ENCODE measurements at places on chromosomes 11 and 22.

DNA sequence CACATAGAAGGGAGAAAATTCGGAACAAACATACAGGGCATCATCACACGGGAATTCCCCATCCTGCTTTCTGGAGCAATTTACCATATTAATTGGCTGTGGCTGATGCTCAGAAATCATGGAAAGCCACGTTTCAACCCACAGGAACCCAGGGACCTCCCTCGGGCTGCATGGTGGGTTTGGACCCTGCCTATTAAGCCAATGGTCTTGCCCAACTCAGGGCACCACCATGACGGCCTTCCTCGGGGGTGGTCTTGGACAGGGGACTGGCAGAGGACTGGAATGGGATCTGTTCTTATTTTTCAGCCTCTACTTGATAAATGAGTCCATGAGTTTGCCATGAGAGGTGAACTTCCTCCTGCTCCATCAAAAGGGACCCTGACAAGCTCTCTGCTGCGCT, 374.0 kb downstream of the SHANK2 start:
- no peak for DNase-seq

GRCh38 chr11:94521684-94522083, 9.4 kb downstream of the C11orf97 start:
- DNase-seq = no peak

- DNase-seq = no peak
These were observed 148.2 kb upstream of the SNX19 start for GRCh38 chr11:131064373-131064991.

DNA sequence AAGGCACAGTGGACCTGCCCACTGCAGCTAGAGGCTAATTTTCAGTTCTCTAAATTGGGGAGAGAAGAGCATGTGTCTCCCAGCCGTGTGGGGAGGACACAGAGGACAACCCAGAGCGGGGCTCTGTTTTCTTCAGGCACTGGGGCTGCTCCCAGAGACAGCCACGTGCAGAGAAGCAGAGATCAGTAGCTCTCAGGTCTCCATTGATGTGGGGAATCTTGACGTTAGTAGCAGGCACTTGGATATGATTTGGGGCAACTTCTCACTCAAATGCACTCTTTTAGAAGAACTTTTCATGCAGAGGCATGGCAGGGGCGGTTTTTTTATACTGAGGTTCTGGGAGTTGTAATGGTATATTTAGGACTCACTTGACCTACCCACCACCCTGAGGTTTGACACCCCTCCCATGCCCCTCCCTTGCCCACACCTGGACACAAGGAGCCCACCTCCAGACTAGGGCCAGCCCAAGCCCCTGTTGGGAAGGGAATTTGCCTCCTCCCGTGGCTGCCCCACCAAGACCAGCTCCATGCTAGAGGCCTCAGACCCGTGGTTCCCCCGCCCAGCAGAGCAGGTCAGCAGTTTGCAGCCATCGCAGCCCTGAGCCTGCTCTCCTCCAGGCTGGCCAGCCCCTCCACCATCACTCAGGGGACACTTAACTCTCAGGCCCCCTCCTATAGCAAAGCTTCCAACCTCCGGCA, 94.2 kb upstream of the RTL6 start:
- no peak for DNase-seq

DNA sequence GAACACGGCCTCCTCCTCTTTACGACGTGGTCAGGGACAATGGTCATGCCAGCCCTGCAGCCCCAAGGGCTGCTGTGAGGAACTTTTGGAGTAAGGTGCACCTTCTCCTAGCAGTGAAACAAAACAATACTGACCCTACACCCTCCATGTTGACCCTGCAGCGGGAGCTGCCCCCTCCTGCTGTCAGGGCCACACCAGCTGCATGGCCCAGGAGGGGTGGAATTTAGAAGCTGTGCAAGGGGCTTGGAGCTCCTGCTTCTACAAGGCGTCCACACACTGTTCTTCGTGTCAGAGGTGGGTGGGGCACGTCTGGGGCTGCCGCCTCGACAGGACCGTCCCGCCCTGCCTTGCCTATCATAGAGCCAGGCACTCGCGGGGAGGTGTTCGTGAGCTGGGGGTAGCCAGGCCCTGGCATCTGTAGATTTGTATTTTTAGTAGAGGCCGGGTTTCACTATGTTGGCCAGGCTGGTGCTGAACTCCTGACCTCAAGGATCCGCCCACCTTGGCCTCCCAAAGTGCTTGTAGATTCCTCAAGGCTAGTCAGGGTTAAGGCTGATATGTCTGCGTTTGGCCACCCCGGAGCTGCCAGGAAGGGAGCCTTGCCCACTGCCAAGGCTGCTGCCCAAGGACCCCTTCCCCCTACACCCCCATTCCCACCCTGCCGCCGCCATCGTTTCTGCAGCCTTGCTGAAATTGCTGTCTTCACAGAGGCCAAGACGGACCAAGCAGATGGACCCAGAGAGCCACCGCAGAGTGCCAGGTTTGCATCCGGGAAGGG, 15.9 kb downstream of the INCENP start:
- no peak for DNase-seq

- no peak for DNase-seq
These were observed 61.8 kb downstream of the UBASH3B start for GRCh38 chr11:122717264-122717867.

DNA sequence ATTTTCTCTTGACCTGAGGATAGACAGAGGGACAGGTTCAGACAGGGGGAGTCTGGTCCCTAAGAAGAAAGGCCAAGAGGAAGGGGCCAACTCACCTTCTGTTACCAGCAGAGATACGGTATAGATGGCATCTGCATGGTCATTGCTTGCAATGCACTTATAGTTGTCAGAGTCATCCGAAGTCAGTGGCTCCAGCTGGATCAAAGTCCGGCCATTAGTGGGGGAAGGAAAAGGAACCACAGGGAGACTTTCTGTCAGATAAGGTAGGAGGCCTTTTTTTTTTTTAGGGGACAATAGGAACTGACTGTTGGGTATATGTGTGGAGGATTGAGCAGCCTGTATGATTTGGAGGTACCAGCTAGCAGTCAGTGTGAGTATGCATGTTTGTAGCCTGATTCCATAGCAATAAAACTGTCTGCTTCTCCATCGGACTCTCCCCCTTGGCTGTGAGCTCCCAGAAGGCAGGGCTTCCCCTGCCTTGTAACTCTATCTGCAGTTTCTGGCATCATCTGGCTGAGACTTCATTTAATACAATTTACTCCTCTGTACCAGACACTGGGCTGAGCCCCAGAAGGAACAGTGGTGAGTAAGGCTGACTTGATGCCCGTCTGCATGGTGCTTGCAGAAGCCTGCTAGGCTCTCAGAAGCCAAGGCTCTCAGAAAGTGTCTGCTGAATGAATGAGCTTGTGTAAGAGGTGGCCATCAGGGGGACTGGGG, 5.7 kb downstream of the IGSF22 start:
- no peak for DNase-seq

- DNase-seq = no peak
These were observed 4.0 kb downstream of the RRP8 start for GRCh38 chr11:6599449-6599848.

GRCh38 chr11:74478877-74479731, 11.8 kb upstream of the KCNE3 start:
- DNase-seq = no peak

- no peak for DNase-seq
These were observed 119.8 kb downstream of the KCNQ1OT1 start for GRCh38 chr11:2580061-2580421.

- DNase-seq = no peak
These were observed 40.5 kb downstream of the ARHGAP1 start for GRCh38 chr11:46659908-46660307.

DNA sequence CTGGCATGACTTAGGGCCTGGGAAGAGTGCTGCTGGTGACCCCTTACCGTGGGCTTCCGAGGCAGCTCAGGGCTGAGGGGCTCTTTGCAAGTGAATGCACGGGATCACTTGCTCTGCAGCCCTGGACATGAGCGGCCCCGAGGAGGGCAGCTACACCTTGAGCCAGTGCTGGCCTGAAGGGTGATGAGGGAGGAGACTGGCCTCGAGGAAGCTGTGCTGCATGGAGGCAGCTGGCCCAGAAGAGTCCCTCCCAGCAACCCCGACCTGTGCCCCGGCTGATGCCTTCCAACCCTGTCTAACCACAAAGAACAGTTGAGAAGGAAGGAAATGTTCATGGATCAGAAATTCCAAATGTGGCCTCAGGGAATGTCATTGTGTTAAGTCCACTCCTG, 45.2 kb downstream of the TBX1 start:
- no peak for DNase-seq

- peak; percentile 23 for DNase-seq
These were observed 89.0 kb downstream of the MICAL2 start for GRCh38 chr11:12199231-12199948.

DNA sequence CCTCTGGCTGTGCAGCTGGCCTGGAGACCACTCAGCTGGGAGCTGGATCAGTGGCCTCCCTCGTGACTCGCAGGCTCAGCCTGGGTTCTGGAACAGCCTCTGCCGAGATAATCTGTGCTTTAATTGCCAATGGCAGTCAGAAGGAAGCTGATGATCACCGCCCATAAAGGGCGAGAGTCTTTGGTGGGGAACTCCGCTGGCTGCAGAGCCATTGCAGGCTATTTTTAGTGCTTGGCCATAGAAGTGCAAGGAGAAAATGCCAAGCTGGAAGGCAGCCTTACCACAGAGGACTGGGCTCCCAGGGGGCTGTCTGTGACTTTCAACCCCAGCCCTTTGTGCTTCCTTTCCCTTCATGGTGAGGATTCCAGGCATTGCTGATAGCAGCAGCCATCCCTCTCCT, 62.2 kb upstream of the TENM4 start:
- no peak for DNase-seq

DNA sequence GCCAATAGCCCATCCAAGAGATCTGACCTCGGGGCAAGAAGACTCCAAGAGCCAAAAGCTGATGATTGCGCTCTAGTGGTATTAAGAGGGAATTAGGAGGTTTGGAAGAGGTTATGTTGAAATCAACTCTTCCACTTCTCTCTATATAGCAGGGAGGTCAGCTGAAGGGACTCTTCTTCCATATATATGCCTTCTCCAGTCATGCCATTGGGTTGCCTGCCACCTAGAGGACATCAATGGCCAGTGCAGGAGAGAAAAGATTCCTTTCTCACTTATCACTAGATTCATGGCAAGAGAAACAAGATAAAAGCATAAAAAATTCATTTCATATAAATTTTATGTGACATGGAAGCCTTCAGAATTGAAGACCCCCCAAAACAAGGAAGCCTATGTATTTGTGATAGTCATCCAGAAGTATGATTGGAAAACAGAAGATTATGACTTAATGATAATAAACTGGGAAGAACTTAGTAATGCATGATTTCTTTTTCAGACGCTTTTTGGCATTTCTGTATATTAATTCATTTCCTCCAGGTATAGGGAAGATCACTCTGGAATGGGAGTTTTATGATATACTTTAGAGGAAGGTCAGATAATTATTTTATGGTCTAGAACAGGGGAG, 435.1 kb upstream of the DDI1 start:
- peak; percentile 37 for DNase-seq

- no peak for DNase-seq
These were observed 38.2 kb downstream of the PITPNB start for GRCh38 chr22:27880778-27881394.

- no peak for DNase-seq
These were observed 5.5 kb downstream of the TCIRG1 start for GRCh38 chr11:68044145-68044813.

DNA sequence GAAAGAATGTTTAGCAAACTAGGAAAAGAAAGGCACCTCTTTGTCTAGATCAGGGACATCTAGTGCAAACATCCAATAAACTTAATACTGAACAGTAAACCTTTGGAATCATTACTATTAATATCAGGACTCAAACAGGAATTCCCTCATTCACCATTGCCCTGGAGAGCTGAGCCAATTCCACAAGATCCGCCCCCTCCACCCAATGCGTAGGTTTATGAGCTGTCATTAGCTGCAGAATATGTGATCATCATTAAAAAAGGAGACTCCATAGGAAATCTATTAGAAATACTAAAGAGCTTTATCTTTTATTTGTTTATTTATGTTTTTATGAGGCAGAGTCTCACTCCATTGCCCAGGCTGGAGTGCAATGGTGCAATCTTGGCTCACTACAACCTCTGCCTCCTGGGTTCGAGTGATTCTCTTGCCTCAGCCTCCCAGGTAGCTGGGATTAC, 5.5 kb downstream of the IL17REL start:
- no peak for DNase-seq

GRCh38 chr11:40819230-40819629, 640.2 kb downstream of the LRRC4C start:
- DNase-seq = no peak

- DNase-seq = no peak
These were observed 7.1 kb upstream of the SCGB2A1 start for GRCh38 chr11:62201376-62201775.

DNA sequence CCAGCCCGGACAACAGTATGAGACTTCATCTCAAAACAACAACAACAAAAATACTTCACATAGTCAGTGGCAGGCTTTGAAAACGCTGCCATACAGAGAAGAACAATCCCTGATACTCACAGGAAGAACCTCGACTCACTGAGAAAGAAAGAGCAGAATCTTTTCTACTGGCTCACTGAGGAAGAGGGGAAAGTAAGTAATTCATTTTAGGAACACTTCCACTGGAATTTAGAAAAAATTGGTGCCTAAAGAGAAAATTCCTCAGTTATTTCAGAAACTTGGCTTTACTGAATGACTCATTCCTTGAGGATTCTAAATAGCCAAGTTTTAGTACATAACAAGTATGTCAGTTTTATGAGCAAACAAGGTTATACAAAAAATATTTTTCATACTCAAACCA, 12.3 kb downstream of the NARS2 start:
- no peak for DNase-seq

GRCh38 chr11:18221274-18221876, 15.2 kb downstream of the SAA4 start:
- no peak for DNase-seq

DNA sequence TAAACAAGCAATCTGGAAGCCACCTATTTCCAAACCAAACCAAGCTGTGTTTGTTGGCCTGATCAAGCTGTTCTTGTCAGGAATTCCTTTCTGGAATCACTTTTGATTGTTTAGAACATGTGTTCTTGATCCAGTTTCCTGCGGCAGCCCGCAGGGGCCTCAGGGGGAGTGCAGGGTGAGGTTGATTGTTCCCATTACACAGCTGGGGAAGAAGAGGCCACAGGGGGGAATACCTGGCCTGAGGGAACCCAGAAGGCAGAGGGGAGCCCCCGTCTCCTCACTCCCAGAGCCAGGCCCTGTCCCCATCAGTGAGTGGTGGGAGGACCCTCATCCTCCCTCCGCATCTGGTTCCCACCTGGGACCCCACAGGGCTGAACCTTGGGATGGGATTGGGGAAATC, 4.2 kb downstream of the MRGPRD start:
- DNase-seq = no peak

DNA sequence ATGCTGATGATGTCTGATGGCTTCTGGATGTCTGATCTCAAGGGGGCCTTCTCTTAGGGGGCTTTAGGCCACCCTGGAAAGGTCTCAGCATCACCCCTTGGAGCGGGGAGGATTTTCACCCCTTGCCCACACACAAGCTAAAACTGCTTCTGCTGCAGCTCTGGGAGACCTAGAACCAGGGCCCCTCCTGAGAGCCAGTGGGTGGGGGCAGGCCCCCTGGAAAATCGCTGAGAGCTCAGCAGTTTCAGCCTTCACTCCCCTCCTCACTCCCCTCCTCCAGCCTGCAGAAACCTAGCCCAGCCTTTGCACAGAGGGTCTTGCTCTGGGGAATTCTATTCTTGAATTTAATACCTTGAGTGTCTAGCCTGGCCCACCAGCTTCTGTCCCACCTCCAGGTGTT, 17.2 kb downstream of the CD6 start:
- DNase-seq = no peak

GRCh38 chr11:3109921-3110706, 52.9 kb upstream of the CARS1 start:
- DNase-seq = no peak

- no peak for DNase-seq
These were observed 23.7 kb upstream of the CBX7 start for GRCh38 chr22:39176143-39176713.
